ENCODE measurements at places on chromosomes 2 and 18. TPM values are rescaled to one million over a fixed set of nuclear protein-coding genes. Genes with fewer than 3 reads are reported as not detected.

- DNase-seq, result no peak
These were observed 51.1 kb downstream of the RTN4 start for GRCh38 chr2:54999182-54999581.

The CRYGD gene
- total RNA-seq, result not detected

GRCh38 chr2:124079045-124079444 lies 54.0 kb downstream of the CNTNAP5 start:
- no peak for DNase-seq

The PARD3B gene
- 2.5 TPM for total RNA-seq

GRCh38 chr2:84212611-84213314 lies 246.3 kb downstream of the SUCLG1 start:
- no peak for DNase-seq

DNA sequence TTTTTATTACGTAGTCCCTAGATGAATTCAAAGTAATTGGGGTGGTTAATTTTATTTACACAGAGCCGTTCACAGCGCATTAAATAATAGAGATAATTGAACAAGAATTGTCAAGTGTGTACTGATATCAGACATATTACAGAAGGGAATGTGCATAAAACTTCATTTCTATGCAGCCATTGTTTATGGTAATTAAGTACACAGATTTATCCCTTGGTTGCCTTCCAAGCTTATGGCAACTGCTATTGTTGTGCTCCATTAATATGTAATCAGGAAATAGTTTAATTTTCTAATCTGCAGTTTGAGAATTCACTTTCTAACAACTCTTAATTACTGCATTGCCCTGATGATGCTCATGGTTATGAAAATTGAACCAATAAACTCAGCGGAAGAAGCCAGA lies 47.3 kb upstream of the OTX1 start:
- no peak for DNase-seq

DNA sequence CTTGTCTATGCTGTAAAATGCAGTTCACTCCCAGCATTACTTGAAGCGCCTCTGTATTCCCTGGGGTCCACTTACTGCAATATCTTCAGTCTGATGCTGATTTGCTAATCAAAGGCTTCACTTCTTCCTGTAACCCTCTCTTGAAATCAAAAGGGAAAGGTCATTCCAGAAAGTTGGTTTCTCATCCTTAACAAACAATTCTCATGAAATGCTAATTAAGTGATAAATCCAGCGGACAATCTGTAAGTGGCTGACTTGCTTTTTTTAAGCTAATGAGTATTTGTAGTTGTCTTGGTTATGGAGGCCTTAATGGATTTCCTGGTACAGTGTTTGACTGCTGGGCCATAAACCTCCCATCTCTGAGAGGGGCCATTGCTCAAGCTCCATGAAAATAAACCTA lies 499.6 kb upstream of the HS6ST1 start:
- DNase-seq, result no peak

DNA sequence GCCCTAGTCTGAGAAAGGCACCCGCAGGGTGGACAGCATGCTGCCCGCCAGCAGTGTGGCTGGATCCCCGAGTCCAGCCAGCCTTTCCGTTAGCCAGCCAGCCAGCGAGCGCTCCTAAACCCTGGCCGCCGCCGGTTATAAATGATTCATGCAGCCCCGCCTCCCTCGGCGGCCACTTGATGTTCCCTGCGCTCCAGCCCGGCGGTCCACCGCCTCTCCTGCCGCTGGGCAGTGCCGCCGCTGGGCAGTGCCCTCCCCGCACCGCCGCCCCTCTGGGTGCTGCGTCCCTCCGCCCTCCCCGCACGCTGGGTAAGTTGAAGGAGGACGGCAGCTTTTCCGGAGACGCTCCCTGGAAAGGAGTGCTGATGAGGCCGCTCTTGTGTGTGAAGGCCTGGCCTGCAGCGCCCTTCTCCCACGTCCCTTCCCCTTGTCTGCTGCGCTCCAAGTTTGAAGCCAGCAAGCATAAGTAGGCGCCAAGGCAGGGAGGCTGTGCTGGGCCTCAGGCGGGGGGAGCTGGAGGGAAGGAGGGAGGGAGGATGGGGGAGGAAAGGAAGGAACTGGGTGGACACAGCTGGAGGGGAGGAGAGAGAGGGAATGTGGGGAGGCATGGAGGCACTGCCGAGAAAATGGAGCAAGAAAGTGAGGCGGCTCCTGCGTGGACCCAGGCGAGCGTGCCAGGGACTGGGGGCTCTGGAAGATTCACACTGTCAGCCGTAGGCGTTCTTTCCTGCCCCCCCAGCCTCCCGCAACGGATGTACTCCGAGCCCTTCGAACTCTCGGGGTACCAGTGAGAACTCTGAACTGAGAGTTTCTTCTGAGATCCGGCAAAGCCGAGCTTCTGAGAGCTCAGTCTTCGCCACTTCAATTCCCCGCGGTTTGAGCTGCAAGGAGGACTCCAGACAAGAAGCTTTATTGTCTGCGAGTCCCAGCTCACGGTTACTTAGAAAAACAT lies 131.9 kb downstream of the GLI2 start:
- peak; percentile 78 for DNase-seq

GRCh38 chr2:47595687-47596086 lies 187.3 kb upstream of the MSH6 start:
- no peak for DNase-seq

The OXER1 gene
- total RNA-seq, result 3.5 TPM

GRCh38 chr18:50388988-50389387 lies 14.1 kb downstream of the SKA1 start:
- no peak for DNase-seq

The UGT1A10 gene
- not detected for total RNA-seq

DNA sequence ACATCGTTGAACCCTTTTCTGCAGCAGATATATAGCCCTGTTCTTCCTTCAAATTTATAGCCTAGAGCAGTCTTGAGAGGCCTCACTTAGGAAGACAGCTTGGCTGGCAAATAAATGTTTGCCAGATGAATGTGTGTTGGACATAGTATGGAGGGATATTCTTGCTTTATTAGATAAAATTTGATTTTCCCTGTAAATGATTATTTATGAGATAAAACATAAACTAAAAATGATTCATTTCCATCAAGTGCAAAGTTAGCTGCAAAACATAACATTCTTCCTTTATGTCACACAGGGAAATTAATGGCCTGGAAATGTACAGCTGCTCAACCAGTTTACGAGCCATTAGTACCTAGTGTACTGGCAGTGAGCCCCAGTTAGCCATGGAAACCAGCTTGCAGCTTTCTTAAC lies 82.5 kb downstream of the LIMS1 start:
- DNase-seq, result no peak

- DNase-seq, result no peak
These were observed 21.6 kb upstream of the TTC39C start for GRCh38 chr18:23992941-23993280.

- no peak for DNase-seq
These were observed 21.2 kb downstream of the RTP5 start for GRCh38 chr2:241890524-241891235.

DNA sequence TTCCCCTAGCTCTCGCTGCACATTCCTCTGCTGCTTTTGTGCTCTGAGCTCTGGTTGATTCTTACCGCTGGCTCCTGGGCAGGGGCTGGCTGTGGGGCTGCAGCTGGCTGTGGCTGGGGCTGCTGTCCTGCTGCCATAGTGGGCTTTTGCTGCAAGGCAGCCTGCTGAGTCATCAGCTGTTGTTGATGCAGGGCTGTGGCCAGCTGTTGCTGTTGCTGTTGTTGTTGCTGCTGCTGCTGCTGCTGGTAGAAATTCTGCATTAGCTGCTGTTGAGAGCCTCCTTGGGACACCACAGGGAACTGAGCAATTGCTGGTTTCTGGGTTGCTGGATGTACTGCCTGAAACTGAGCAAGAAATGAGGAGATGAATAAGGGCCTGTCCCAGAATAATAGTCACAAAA lies 77.2 kb upstream of the NFU1 start:
- peak; percentile 76 for DNase-seq

DNA sequence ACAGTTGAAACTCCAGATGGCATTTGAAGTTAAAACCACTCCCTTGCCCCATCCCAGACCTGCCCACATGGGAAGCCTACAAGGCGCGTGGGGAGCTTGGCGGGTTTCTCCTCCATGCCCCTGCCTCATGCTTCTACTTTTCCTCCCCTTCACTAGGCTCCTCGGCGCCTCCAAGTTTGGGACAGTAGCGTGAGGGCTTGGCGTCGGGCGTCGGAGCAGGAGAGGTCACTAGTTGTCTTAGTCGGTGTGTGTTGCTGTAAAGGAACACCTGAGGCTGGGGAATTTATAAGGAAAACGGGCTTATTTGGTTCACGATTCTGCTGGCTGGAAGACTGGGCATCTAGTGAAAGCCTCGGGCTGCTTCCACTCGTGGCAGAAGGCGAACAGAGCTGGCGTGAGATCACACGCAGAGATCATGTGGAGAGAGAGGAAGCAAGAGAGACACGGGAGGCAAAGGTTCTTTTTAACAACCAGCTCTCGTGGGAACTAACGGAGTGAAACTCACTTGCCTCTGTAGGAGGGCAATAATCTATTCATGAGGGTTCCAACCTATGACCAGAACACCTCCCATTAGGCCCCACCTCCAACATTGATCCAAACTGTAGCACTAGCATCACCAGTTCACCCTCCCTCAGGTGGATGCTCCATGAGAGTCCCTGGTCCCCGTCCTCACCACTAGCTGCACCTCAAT lies 25.3 kb downstream of the ITM2C start:
- no peak for DNase-seq

The PECR gene
- 13.8 TPM for total RNA-seq

GRCh38 chr2:172734711-172735581 lies 699 bp upstream of the RAPGEF4 start:
- DNase-seq, result peak; percentile 60

The KCNG2 gene
- not detected for total RNA-seq

The SPHKAP gene
- total RNA-seq, result not detected

DNA sequence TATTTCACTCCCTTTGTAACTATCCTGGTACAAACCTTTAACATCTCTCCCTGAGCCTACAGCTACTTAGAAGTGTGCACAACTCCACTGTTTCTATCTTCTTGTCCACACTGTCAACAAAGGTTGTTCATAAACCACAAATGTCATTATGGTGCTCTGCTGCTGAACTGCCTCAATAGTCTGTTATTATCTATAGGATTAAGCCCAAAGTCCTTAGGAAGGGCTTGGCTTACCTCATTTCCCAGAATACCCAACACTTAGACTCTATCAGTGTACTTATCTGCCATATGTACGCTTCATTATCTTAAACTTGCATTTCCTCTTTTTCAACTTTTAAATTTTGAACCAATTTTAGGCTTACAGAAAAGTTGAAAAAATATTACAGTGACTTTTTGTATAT lies 94.2 kb downstream of the HNMT start:
- DNase-seq, result no peak

DNA sequence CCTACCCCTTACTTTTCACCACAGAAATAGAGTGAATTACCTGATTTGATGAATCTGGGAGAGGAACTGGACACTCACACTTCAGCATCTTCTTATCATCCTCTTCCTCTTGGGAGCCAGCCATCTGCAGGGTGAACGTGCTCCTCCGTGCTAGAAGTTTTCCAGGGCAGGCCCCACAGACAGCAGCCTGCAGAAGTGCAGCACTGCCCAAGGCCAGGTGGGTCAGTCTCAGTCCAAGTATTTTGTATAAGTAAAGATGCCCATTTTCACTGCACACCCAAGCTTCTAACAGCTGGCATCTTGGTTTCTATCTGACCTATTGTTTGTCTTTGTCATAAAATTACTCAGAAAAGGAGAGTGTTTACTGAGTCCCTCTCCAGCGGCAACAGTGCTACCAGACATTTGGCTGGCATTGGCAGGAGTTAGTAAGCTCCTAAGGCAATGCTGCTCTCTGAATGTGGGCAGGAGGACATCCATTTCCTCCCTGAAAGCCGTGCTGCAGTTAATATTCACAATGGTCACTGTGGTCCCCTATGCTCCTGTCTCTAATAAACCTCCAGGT lies 222.6 kb upstream of the CTAGE1 start:
- DNase-seq, result no peak

DNA sequence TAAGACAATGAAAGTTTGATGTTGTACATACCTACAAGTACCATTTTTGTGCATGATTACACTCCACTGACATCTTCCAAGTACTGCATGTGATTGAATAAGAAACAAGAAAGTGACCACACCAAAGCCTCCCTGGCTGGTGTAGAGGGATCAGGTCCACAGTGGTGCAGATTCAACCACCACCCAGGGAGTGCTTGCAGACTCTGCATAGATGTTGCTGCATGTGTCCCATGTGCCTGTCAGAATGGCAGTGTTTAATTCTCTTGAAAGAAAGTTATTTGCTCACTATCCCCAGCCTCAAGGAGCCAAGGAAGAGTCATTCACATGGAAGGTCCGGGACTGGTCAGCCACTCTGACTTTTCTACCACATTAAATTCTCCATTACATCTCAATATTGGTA lies 114.5 kb downstream of the MMADHC start:
- DNase-seq, result no peak

GRCh38 chr2:128631698-128632500 lies 313.2 kb upstream of the HS6ST1 start:
- peak; percentile 34 for DNase-seq

DNA sequence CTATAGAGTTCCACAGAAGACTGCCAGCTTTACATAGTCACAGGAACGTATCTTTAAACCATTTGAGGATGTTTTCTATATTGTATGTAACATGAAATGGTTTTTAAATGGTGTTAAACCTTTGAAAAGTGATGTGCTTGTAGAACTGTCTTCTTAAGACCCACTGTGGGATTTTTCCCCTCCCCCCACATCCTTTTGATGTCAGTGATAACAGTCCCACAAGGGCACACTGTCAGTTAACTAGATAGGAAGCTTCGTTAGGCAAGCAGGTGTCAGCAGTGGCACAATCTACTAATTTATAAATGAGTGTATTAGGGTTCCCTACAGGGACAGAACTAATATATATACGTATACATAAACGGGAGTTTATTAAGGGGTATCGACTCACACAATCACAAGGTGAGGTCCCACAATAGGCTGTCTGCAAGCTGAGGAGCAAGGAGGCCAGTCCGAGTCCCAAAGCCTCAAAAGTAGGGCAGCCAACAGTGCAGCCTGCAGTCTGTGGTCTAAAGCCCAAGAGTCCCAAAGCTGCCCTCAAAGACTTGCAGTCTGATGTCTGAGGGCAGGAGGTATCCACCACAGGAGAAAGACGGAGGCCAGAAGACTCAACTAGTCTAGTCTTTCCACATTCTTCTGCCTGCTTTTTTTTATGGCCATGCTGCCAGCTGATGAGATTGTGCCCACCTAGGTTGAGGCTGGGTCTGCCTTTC lies 23.8 kb upstream of the HNRNPLL start:
- no peak for DNase-seq

The CCDC141 gene
- 160 TPM for total RNA-seq

DNA sequence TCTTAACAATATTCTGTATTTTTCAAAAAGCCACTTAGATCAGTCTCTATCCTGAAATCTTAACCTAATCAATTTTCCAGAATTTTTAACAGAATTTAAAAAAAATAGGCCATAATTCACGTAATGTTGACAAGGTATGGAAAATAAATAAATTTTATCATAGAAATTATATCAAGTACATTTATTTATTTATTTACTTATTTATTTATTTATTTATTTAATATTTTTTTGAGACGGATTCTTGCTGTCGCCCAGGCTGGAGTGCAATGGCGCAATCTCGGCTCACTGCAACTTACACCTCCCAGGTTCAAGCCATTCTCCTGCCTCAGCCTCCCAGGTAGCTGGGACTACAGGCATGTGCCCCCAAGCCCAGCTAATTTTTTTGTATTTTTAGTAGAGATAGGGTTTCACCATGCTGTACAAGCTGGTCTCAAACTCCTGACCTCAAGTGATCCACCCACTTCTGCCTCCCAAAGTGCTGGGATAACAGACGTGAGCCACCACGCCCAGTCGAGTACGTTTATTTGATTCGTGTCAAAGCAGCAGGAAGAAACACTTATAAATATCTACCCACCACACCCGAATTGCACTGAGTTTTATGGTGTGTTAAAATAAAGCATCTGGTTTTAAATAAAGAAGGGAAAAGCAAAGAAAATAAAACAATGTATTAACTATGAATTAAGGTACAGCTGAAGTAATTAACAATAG lies 60.1 kb downstream of the DSC3 start:
- DNase-seq, result no peak

- DNase-seq, result no peak
These were observed 8.3 kb downstream of the TRIM54 start for GRCh38 chr2:27290549-27290948.

All from endodermal cell (in vitro differentiated cells).